Mesothelial cell of epicardium (in vitro differentiated cells): ENCODE measurements at places on chromosomes 13 and 19.

GRCh38 chr13:43269037-43269481 lies 245.7 kb downstream of the DNAJC15 start:
- DNase-seq: no peak
- no peaks in the 10 kb centered on the region for H3K27me3 ChIP-seq
- peak overlapping the region; percentile 87 for H3K27ac ChIP-seq
- H3K36me3 ChIP-seq: no peaks in the 10 kb centered on the region
- H3K4me1 ChIP-seq: peaks cover 54% of the 10 kb centered on the region

DNA sequence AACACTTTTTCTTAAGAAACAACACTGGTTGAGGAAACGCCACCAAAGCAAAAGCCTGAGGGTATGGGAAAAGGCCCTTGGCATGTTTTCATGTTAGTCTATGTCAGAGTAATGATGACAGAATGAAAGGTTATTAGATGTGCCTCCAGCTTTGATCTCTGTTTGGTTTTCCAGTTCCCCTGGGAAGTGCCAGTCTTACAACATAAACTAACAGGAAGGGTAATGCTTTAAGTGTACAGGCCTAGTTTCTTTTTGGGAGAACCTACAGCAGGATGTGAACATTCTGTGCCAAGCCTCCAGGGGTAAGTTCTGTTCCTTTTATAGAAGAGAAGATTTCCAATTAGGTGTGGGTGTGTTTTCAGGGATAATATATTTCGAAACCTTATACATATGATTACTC lies 121.7 kb downstream of the FNDC3A start:
- peaks cover 19% of the 10 kb centered on the region for H3K4me1 ChIP-seq
- H3K27me3 ChIP-seq: no peaks in the 10 kb centered on the region
- H3K36me3 ChIP-seq: no peaks in the 10 kb centered on the region
- no peak for DNase-seq

DNA sequence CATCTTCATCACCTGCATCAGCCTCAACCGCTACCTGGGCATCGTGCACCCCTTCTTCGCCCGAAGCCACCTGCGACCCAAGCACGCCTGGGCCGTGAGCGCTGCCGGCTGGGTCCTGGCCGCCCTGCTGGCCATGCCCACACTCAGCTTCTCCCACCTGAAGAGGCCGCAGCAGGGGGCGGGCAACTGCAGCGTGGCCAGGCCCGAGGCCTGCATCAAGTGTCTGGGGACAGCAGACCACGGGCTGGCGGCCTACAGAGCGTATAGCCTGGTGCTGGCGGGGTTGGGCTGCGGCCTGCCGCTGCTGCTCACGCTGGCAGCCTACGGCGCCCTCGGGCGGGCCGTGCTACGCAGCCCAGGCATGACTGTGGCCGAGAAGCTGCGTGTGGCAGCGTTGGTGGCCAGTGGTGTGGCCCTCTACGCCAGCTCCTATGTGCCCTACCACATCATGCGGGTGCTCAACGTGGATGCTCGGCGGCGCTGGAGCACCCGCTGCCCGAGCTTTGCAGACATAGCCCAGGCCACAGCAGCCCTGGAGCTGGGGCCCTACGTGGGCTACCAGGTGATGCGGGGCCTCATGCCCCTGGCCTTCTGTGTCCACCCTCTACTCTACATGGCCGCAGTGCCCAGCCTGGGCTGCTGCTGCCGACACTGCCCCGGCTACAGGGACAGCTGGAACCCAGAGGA lies 2.6 kb downstream of the P2RY11 start:
- DNase-seq: no peak
- H3K36me3 ChIP-seq: peaks cover 21% of the 10 kb centered on the region
- no peak overlapping the region for H3K27ac ChIP-seq
- no peaks in the 10 kb centered on the region for H3K27me3 ChIP-seq
- no peak overlapping the region for H3K4me3 ChIP-seq
- peaks cover 4% of the 10 kb centered on the region for H3K4me1 ChIP-seq

GRCh38 chr13:22839603-22840530 lies 340.9 kb upstream of the SGCG start:
- H3K27ac ChIP-seq: no peak overlapping the region
- no peaks in the 10 kb centered on the region for H3K27me3 ChIP-seq
- no peak for DNase-seq

GRCh38 chr13:59354665-59355369 lies 808.9 kb downstream of the DIAPH3 start:
- peaks cover 26% of the 10 kb centered on the region for H3K4me1 ChIP-seq
- H3K27me3 ChIP-seq: no peaks in the 10 kb centered on the region
- H3K4me3 ChIP-seq: no peak overlapping the region
- DNase-seq: no peak
- H3K27ac ChIP-seq: no peak overlapping the region

DNA sequence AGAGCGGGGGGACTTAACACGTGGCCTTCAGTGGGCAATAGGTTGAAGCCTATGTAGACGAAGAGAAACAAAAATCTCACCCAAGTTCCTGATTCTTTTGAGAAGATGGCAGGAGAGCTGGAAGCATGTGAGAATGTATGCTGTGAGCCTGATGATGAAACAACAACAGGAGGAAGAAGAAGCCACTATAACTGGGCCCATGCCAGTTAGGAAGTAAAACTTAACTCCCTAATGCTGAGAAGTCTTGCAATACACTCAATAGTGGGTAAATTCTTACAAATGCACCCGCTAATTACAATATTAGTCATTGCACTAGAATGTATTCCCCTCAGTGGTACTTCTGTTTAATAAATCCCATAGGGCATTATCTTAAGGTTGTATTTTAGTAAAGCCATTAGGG lies 9.1 kb downstream of the PCDH17 start:
- H3K4me3 ChIP-seq: no peak overlapping the region
- no peaks in the 10 kb centered on the region for H3K27me3 ChIP-seq
- H3K36me3 ChIP-seq: no peaks in the 10 kb centered on the region
- peaks cover 17% of the 10 kb centered on the region for H3K4me1 ChIP-seq
- no peak for DNase-seq

DNA sequence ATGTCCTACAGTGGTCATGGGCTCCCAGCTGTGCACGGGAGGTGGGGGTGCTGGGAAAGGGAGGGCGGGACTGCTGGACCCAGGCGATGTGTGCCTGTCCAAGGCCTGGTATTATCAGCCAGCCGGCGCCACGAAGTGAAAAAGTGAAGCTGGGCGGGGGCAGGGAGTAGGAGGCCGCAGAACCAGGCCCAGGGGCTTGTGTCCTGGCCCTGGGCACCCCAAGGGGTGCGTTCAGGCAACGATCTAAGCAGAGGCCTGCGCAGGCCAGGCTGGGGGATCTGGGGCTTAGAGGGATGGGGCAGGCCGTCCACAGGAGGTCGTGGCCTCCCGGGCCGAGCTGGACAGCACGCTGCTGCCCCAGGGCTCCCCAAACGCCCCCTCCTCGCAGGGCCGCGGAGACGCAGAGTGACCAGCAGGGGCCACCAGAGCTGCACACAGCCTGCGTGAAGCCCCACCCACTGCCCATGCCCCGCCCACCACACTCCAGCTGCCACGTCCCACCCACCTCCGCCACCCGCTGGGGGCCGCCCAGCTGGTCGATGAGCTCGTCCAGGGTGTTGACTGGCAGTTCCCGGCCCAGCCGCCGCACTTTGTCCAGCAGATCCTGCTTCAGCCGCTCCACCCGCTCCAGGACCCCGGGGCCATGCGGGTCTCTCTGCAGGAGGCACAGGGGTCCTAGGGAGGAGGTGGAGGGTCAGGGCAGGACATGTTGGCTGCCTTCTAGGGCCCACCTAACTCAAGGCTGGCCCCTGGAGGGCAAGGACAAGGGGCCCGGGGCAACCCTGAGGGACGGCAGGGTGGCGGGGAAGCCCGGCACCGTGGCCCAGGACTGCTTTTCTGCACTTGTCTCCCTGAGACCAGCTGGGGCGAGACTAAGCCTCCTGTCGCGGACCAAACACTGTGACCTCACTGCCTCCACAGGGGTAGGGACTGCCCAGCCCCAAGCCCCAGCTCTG lies 9.5 kb downstream of the GPX4 start:
- no peaks in the 10 kb centered on the region for H3K4me1 ChIP-seq
- DNase-seq: peak; percentile 93
- H3K36me3 ChIP-seq: no peaks in the 10 kb centered on the region

DNA sequence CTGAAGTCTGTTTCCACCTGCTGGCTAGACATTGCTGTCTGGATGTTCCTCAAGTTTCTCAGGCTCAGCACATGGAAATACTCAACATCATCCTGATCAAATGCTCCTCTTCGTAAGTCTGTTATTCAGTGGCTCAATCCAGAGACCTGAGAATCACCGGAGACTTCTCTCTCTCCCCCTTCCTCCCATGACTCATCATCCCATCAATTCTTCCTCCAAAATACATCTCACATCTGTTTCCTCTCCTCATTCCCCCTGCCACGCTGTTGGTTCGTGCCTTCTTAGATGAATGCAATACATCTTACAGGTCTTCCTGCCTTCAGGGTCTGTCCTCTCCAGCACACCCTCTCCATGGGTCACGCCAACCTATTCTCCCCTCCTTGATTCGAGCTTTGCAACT lies 7.4 kb upstream of the RXFP2 start:
- H3K4me3 ChIP-seq: no peak overlapping the region
- peaks cover 23% of the 10 kb centered on the region for H3K4me1 ChIP-seq
- peaks cover 13% of the 10 kb centered on the region for H3K27me3 ChIP-seq
- no peak for DNase-seq

DNA sequence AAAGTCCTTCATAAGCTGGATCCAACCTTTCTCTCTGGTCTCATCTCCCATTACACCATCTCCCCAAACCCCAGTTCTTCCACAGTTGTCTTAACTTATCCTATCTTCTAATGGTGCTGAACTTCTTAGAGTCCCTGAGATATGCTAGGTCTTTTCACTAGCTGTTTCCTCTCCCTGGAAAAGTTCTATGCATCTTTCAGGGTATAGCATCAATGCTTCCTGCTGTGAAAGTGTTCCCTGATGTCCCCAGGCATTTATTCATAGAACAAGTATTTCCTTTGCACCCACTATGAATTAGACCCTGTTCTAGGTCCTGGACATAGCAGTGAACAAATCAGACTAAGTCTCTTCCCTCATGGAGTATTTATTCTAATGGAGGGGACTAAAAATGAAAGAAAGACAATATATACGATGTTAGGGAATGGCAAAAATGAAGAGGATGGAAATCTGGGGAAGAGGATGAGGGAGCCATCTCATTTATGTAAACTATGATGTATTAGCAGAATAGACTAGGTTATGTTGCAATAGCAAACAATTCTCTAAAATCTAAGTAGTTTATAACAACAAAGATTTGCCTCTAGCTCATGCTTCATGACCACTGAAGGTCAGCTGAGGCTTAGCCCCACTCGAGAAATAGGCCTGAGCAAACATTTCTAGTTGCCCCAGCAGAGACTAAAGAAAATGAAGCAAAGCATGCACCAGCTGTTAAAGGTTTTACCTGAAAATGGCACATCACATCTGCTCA lies 120.0 kb downstream of the CYSLTR2 start:
- peaks cover 9% of the 10 kb centered on the region for H3K4me1 ChIP-seq
- H3K36me3 ChIP-seq: peaks cover 4% of the 10 kb centered on the region
- no peaks in the 10 kb centered on the region for H3K27me3 ChIP-seq
- H3K27ac ChIP-seq: no peak overlapping the region

GRCh38 chr13:24355103-24355502 lies 45.7 kb downstream of the C1QTNF9 start:
- no peaks in the 10 kb centered on the region for H3K4me1 ChIP-seq
- H3K4me3 ChIP-seq: no peak overlapping the region
- no peak overlapping the region for H3K27ac ChIP-seq
- peaks cover 10% of the 10 kb centered on the region for H3K27me3 ChIP-seq

DNA sequence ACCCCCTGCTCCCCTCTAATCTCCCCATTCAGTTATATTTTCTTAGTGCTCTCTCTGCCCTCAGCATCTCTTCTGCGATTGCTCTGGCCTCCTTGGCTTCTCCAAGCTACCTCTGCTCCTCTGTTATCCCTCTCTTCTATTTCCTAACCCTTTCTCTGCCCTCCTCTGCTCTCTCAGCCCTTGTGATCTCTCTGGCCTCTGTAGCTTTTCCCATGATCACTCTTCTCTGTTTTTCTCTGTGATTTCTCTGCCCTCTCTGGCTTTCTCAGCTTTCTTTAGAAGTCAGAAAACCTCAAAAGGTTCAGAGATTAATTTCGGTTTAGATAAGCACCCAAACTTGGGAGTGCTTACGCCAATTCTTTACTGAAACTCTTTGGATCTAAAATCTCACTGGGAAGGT lies 795.0 kb downstream of the DIAPH3 start:
- DNase-seq: no peak
- no peak overlapping the region for H3K4me3 ChIP-seq
- peaks cover 2% of the 10 kb centered on the region for H3K36me3 ChIP-seq
- H3K4me1 ChIP-seq: peaks cover 14% of the 10 kb centered on the region
- H3K27ac ChIP-seq: peak overlapping the region; percentile 64

DNA sequence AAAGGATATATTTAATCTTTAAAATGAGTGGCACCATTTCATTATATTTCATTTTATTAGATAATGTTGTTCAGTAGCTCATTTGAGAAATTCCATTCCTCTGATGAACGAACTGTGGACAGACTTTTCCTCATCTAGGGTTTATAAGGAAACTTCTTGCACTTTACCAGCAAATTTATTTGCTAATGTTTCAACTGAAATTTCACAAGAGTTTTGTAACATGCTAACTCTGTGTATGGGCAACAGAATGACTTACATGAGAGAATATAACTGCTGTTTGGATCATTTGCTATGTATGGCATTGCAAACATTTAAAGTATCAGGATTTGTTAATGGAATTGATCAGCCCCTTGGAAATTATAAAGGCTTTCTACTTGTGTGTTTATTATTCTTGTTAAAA lies 3.7 kb upstream of the IRS2 start:
- DNase-seq: no peak
- H3K36me3 ChIP-seq: no peaks in the 10 kb centered on the region
- H3K4me3 ChIP-seq: no peak overlapping the region
- H3K4me1 ChIP-seq: peaks cover 5% of the 10 kb centered on the region

DNA sequence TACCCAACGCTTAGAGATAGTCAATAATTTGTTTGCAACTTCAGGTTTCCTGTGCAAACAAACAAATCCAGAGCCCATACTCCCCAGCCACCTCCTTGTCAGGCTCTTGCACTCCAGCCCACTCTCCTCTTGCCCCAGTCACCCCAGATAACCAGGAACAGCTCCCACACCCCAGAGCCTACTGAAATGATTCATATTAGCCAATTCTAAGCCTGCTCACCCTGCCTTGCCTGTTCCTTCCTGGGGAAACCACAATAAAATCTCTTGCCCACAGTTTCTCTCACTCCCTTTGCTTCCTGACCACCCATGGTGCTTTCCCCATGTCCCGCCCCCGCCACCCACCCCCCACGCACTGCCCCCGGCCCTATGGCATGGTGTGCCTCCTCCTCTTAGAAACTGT lies 3.8 kb upstream of the ACTL9 start:
- H3K27me3 ChIP-seq: no peaks in the 10 kb centered on the region
- H3K27ac ChIP-seq: no peak overlapping the region
- H3K36me3 ChIP-seq: no peaks in the 10 kb centered on the region
- no peak overlapping the region for H3K4me3 ChIP-seq
- DNase-seq: no peak
